GM13977 (cell line): ENCODE measurements at places on chromosomes 5 and 9.

DNA sequence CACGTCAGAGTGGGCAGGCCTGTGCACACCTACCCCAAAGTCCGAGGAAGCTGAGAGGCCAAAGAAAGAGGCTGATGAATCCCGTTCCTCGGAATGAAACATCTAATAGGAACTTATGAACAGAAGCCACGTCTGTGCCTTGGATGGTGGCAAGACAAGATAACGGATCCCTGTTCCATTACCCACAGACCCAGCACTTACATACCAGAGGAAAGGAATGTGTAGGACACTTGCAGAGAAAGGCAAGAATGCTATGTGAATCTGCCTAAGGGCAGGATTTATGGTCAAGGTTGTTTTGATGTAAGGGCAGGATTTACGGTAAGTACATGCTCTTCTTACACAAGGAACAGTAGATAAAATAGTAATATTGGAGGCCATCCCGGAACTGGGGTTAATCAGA lies 93.2 kb downstream of the WDR41 start:
- DNase-seq = no peak

GRCh38 chr5:58544926-58545325 lies 37.9 kb upstream of the RAB3C start:
- DNase-seq = no peak

GRCh38 chr5:9361835-9362234 lies 184.0 kb downstream of the SEMA5A start:
- peak; percentile 72 for DNase-seq

GRCh38 chr9:129522351-129522750 lies 98.5 kb downstream of the C9orf50 start:
- no peak for DNase-seq

DNA sequence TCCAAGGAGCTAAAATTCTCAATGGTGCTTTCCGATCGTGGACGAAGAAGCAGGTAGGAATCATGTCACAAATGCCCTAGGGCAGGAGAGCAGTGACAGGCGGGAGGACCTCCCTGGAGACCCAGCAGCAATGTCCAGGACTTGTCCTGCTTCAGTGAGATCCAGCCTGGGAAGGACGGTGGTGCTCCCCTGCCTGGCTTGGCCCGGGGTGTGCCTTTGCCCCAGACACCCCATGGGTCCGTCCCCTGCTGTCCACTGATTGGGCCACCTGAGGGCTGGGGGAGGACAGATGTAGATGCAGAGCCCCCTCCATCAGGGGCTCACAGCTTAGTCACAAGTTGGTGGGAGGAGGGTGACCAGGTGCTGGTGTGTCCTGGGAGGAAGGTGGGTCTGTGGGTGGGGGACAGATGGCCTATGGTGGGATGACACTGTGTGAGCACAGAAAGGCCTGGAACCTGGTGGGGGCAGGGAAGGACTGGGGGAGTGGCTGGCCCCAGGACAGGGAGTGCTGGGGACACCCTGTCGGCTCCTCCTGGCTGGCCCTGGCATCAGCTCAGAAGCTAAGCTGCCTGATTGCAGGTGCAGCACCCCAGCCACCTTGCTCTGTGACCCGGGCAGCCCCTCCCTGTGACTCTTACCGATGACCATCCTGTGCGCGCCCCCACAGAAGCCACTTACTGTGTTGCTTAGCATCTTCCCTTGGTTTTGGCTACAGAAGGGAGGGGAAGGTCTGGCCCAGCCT lies 82.0 kb downstream of the PHF2 start:
- DNase-seq = no peak

DNA sequence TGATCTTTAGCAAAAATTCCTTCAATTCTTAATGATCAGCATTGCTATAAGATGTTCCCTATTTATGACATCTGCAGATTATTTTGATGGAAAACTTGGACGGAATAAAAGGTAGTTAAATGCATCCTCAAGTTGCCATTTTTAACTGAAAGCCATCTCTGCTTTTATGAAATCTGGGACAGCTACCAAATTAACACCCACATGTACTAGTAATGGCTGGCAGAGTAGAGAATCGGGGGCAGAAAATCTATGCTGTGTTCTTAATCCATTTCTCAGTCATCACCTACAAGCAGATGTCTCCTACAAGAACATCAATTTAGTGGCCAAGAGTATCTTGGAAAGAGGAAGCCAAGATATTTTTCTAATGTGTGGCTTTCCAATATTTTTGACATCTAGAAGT lies 22.1 kb upstream of the C9orf57 start:
- DNase-seq = no peak

DNA sequence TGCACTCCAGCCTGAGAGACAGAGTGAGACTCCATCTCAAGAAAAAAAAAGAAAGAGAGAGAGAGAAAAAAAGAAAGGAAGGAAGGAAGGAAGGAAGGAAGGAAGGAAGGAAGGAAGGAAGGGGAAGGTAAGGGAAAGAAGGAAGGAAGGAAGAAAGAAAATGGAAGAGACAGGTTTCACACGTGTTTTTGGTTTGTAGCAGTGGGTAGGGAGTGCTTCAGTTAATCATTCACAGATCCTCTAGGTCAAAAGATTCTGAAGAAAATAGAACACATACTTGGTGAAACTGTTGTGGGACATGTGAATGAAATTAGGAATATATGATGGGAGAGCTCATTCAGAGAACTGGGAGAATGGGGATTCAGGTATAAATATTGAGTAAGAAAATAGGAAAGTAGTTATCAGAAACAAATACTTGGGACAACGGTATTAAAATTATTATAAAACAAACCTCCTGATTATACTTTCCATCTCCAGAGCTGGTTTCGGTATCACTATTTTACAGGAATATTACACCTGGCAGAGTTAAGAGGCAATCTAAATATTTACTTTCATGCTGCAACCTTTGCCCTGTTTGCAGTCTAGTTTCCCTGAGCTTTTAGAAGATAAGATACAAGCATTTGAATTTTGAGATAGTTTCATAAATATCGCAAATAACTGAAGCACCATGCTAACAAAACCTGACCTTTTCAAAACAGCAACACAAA lies 37.2 kb downstream of the MARVELD2 start:
- no peak for DNase-seq

DNA sequence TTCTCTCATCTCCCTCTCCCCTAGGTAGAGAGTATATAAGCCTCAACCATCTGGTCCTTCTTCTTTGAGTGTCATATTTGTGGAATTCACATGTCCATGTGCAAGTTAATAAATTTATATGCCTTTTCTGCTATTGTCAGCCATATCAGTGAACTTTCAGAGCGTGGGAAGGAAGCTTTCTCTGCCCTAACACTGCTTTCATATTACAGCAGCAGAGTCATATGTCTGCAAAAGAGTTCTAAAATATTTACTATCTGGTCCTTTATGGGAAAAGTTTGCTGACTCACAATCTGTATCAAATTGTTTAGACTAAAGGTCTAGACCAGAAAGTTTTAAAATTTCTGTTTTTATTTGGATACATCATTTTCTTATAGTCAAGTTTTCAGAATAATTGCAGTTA lies 669.0 kb downstream of the LRRC70 start:
- no peak for DNase-seq

GRCh38 chr5:149981206-149981605 lies 19.2 kb downstream of the TIGD6 start:
- DNase-seq = no peak

DNA sequence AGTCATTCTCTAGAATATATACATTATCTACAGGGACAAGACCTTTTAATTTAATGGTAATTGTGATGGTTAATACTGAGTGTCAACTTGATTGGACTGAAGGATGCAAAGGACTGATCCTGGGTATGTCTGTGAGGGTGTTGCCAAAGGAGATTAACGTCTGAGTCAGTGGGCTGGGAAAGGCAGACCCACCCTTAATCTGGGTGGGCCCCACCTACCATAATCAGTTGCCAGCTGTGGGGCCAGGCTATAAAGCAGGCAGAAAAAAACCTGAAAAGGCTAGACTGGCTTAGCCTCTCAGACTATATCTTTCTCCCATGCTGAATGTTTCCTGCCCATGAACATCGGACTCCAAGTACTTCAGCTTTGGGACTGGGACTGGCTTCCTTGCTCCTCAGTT lies 112.2 kb upstream of the SMC2 start:
- DNase-seq = no peak

GRCh38 chr9:27924502-27924901 lies 351.2 kb upstream of the C9orf72 start:
- no peak for DNase-seq

DNA sequence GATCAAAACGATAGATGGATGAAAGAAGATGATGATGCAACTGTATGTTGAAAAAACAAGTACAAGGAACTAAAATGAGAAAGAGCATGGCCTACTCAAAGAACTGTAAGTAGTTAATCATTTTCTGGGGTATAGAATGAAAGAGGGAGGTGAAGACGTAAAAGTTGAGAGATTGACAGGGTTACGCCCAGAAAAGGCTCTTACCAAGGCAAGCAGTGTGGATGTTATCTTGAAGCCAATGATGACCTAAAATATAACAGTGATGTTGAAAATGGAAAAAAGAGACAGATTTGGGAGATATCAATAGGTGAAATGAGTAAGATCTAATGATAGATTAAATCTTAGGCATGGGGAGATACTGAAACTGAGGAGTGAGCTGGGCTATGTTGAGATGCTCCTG lies 80.4 kb upstream of the GNAQ start:
- no peak for DNase-seq

DNA sequence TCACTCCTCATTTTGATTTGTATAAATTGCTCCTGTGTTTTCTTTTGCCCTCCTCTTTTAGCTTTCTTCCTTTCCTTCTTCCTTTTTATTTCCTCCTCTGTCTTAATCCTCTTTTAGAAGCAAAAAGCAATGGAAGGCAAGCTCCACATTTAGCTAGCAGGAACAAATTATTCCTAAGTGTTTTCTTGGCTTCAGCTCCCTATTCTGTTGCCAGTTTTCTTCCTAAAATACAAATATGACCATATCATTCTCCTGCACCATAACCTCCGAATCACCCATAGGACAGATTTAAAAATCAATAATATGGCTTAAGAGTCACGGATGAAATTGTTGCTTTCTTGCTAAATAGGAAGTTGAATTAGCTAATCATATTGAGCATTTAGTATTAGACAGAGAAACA lies 49.4 kb downstream of the GRIN3A start:
- no peak for DNase-seq
